D721Med (cell line): ENCODE measurements at places on chromosomes 16 and 17.

DNA sequence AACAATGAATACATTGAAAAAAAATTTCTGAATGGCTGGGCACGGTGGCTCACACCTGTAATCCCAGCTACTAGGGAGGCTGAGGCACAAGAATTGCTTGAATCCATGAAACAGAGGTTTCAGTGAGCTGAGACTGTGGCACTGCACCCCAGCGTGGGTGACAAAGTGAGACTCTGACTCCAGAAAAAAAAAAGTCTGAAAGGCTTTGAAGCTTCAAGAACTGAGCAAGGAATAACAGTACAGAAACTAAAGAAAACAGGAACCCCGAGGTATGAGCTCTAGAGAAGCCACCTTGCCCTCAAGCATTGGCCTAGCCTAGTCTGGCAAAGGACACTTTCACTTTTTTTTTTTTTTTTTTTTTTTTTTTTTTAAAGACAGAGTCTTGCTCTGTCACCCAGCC, 45.0 kb downstream of the TEX2 start:
- no peak for DNase-seq

DNA sequence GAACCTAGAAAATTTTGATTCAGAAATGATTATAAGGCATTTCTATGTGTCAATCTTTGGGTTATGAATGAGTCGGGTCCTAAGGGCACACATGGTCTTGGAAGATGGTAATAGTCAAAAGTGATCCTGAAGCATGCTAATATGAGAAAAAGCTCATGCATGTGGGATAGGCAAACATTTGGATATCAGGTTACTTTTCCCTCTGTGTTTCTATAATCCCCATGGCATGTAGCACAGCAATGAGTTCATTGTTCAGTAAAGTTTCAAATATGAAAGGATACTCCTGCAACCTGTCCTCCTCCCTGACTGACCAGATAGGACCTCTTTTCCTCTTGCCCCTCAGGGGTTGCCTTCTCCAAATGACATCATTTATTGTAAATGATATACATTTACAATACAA, 249.9 kb upstream of the MON1B start:
- DNase-seq: no peak

DNA sequence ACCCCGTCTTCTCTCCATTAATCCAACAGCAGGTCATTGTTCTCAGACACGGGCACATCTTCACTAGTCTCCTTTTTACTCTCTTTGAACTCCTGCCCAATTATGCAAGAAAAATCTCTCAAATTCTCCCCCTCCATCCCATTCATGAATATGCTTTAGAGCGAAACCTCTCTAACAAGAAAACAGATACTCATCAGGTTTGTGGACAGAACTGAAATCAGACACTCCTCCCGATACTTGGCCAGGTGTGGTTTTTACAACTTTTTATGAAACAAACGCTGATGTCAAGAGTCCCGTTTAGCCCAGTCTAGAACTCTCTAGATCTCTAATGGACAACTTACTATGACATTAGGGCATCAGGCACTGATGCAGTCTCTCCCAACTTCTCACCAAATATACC, 40.9 kb downstream of the PIK3R5 start:
- DNase-seq: no peak

DNA sequence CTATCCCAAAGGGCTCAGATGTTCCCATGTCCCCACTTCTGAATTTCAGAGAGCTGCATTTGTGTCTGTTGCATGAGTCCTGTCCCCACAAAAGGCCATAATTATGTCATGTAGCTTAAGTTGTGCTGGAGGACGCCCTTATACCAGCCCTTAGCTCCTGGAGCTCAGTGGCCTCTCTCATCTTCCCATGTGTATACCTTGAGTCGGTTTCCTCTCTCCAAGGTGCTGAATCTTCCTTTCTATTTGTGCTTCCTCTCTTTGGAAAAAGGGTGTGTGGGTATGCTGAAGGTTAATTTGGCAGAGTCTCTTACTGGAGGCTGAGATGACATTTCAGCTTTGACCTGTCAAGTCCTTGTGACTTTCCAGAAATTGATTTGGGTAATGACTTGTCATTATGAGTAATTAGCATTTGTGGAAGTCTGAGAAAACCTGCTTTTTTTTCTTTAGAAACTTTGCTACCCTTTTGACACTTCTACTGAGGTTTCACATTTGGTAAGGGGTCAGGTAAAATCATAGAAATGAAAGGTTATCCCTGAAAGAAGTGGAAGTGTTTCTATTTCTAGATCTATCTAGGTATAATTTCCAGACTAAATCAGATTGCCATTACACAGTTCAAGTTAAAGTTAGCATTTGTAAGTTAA, 185.4 kb downstream of the ABCC12 start:
- DNase-seq: no peak

DNA sequence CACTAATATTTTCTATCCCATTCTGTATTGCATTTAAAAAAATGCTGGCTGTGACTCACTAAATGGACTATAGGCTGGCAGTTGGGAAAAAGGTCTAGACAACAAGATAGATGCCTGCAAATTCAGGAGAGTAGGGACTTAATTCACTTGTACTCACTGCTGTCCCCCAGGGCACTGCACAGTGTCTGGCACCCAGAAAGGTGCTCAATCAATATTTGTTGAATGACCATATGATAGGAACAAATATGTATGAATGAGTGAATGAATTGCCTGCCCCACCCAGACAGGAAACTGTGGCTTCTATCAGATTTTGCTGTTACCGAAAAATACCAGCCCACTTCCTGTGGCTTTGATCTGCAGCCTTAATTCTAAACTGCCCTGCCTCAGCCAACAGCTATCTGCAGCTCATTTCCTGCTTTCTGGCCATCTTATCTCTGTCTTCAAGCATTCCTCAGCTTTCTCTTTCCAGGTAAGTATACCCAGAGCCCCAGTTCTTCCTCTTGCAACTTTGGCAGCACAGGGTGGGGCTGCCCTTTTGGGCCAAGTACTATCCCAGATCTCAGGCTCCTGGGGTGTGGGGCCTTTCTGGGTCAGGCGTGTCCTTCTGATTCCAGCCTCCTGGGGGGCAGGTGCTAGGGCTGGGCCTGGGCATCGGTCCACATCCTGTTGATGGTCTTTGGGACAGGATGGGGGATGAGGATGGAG, 15.3 kb upstream of the TNS4 start:
- no peak for DNase-seq

DNA sequence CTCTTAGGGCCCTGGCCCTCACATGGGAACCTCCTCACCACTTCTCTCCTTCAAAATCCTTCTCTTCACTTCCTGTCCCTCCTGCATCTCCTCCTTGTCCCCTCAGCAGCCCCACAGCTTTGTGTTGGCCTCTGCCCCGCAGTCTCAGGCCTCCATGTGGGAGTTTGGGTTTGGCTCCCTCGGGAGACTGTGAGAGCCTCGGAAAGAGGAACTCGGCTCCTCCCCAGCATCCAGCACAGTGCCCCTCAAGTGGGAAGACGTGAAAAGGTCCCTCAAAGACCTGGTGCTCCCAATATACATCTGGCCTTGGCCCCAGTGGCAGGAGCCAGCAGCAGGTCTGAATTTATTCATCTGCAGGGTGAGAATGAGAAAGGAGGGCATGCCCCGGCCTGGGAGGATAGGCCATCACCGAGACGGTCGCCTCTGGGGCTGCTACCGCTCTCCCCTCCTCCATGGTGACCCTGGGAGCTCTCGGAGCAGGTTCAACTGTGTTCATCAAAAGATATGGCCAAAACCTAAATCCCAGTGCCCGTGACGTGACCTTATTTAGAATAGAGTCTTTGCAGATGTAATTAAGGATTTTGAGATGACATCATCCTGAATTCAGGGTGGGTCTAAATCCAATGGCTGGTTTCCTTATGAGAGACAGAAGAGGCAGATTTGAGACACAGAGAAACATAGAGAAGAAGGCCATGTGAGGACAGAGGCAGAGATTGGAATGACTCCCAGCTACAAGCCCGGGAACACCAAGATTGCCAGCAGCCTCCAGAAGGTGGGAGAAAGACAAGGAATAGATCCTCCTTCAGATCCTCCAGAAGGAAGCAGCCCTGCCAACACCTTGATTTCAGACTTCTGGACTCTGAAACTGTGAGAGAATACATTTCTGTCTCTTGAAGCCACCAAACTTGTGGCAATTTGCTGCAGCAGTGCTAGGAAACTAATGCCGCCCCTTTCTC, 135.1 kb downstream of the MRM1 start:
- DNase-seq: no peak

DNA sequence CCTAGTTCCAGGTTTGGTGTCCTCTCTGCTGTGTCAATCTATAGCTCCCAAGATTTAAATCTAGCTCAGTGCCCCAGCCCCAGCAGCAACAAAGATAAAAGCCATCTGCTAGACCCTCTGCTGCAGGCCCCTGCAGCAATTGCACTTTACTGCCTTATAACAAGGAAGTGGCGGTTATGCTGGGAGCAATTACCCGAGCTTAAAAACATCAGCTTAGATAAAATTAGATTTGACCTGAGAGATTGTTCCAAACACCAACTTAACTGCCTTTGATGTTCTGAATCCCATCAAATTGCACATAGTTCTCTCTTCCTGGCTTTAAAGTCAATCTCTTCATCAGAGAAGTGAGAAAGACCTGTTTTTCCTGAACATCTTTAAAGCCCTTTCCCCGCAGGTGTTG, 62.4 kb upstream of the SHISA6 start:
- no peak for DNase-seq

GRCh38 chr17:19830061-19830460, 37.7 kb downstream of the ULK2 start:
- DNase-seq: no peak

GRCh38 chr16:48113001-48113400, 42.8 kb downstream of the ABCC12 start:
- DNase-seq: no peak

DNA sequence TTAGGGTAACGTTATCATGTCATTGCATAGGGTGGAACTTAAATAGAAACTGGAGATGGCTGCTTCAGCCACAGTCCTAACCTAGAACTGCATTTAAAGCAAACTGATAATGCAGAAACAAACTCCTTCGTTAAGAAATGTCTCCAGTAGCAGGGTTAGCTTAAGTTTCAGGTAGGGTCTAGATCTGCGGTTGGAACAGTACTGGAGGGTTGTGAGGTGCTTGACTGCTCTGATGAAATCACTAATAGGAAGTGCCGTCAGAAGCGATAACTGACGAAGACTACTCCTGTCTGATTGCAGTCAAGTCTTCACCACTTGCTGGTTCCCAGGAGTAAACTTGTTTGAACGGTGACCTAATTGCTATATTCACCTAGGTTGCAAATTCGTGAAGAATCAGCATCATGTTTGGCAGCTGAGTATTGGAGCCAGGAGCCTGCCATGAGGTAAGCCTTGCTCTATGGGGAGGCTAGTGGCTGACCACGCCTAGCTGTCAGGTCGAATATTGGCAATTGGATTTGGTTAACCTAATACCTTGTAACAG, 24.5 kb downstream of the TRPV2 start:
- DNase-seq: no peak

GRCh38 chr16:52389045-52389444, 157.9 kb downstream of the TOX3 start:
- DNase-seq: no peak

GRCh38 chr17:81395600-81396277, 482 bp downstream of the BAHCC1 start:
- no peak for DNase-seq

DNA sequence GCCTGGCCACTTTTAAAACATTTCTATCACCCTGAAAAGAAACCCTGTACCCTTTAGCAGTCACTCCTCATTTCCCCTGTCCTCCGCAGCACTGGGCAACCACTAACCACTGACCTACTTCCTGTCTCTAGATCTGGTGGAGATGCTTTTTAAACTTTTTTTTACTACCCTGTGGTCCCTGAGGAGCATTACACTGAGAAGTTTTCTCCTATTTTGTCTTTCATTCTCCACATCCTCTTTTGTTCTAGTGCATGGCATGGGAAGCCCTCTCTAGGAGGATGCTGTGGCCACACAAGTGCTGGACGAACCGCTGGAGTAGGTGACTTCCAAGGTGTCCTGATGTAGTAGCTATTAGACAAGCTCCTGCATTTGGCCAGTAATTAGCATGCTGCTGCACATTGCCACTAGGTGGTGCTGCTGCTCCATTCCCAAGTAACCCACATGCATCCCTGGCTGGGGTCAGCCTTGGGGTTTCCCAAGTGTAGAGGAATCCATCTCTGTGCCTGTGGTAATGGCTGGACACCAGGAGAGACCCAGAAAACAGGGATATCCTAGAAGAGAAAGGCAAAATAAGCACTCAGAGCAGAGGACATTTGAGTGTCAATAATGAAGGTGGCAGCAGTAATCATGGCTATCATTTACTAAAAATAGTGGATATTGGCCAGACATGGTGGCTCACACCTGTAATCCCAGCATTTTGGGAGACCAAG, 143.8 kb upstream of the CRHR1 start:
- DNase-seq: peak; percentile 45

GRCh38 chr16:82788919-82789318, 162.2 kb downstream of the CDH13 start:
- DNase-seq: no peak

DNA sequence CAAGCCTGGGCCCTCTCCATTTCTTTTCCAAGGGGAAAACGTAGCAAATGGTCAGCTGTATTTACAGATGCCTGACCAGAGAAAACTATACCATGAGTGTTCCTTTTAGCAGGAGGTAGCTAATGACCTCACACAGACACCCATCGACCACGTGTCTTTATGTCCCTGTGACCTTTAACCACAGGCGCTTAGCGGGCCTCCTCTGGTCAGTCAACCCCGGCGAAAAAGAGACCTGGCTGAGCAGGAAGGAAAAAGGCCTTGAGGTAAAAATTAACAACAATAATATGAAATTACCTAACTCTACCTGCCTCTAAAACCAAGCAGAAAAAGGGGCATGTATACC, 9.1 kb downstream of the NUDT16L1 start:
- no peak for DNase-seq

GRCh38 chr17:7328009-7328408, 1.1 kb downstream of the NEURL4 start:
- no peak for DNase-seq

- no peak for DNase-seq
These were observed 31.8 kb downstream of the SCNN1B start for GRCh38 chr16:23333831-23334456.

DNA sequence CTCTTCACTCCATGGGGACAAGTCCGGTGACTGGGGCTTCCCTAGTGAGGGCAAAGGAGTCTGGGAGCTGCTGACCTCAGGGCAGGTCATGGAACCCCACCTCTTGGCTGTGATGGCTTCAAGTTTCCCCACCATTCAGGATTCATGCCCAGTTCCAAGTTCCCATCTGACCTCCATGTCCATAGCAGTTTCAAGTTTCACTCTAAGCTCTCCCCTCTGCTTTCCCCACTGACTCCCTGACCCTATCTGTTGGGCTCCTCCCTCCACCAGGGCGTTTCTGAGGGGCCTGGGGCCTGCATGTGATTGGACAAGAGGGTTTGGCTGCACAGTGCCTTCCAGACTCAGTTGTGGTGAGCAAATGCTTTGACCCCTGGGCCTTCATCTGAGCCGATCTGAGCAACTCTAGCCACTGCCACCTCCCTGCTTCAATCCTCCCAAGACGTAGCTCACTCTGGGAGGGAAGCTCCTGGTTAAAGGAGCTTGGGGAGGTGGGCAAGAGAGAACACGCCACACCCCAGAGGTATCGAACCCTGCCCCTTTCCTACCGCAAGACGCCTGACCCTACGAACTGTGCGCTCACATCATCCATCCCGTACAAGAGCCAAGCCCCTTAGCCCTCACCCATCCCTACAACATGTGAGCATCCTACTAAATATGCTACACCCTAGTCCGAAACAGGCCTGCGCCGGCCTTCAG, 8.3 kb downstream of the ZNF629 start:
- no peak for DNase-seq
